ENCODE measurements at places on chromosomes 6 and 20. TPM values are rescaled to one million over a fixed set of nuclear protein-coding genes. Genes with fewer than 3 reads are reported as not detected.

CLIC5 gene
- 134 TPM for total RNA-seq

DNA sequence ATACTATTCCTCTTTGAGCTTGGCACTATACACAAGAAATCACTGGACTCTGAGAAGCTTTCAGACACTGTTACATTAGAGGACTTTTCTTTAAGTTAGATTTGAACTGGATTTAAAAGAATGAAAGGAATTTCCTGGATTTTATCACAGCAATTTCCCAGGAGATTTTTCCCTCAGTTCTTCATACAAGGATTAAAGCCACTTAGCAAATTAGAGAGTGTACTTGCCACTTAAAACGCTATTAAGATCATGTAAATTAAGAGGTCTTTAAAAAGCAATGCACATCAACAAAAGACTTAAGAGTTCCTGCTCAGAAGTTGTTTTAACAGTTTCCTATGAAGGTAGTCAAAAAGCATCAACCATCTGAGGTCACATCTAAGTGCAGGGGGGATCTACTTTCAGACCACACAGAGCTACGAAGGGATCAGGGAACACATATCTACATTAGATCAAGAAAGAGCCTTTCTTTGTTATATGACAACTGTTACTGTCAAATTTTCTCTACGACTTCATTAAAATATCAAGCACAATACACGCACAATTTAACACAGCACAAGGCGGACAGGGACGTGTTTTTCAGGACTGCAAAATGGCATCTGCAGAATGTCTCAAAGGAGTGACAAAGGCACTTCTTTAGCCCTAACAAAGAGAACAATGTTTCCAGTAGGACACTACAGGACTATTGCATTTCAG, 65.8 kb downstream of the EPB41L2 start:
- no peak for DNase-seq
- H3K27ac ChIP-seq = no peak overlapping the region
- H3K27me3 ChIP-seq = no peaks in the 10 kb centered on the region
- peaks cover 25% of the 10 kb centered on the region for H3K4me1 ChIP-seq

GRCh38 chr6:162683135-162683534, 44.4 kb downstream of the PRKN start:
- no peaks in the 10 kb centered on the region for H3K27me3 ChIP-seq
- no peaks in the 10 kb centered on the region for H3K36me3 ChIP-seq
- no peak overlapping the region for H3K27ac ChIP-seq
- no peaks in the 10 kb centered on the region for H3K4me1 ChIP-seq

DNA sequence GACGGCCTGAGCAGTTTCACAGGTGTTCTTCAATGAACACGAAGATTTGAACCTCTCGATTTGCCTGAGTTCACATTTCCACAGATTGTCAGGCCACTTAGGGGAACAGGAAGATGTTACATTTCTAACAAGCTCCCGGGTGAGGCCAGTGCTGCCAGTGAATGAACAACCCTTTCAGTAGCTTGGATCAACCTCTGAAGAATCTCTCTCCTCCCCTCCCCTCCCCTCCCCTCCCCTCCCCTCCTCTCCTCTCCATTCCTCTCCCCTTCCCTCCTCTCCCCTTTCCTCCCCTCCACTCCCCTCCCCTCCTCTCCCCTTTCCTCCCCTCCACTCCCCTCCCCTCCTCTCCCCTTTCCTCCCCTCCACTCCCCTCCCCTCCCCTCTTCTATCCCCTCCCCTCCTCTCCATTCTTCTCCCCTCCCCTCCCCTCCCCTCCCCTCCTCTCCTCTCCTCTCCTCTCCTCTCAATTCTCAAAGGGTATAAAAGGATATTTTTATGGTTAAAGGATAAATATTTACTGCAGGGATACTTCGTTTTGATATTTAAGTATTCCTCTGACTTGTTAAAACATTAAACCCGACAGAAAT, 114.1 kb upstream of the INSM1 start:
- H3K27ac ChIP-seq = no peak overlapping the region
- no peaks in the 10 kb centered on the region for H3K4me1 ChIP-seq
- H3K27me3 ChIP-seq = no peaks in the 10 kb centered on the region
- no peaks in the 10 kb centered on the region for H3K36me3 ChIP-seq

DNA sequence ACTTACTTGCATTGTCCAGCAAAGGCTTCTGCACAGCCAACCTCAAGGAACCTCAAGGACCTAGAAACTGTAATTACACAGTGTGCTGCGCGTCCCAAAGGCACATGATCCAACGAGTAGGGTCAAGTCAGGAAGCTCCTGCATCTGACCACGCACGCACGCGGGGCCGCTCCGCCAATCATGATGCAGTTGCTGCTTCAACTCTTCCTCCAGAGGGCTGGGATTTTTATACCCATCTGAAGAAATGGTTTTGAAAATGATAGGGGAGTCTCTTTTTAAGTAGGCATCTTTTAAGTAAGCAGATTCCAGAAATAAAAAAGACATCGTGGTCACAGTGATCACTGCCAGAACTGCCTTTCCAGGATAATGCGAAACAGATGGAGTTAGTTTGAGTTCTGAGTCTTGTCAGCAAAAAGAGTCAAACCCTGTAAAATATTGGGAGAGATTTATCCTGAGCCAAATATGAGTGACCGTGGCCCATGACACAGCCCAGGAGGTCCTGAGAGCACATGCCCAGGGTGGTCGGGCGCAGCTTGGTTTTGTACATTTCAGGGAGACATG, 34.0 kb downstream of the KIF25 start:
- H3K4me1 ChIP-seq = peaks cover 35% of the 10 kb centered on the region
- peak overlapping the region; percentile 67 for H3K27ac ChIP-seq
- no peaks in the 10 kb centered on the region for H3K36me3 ChIP-seq

MOG gene
- not detected for total RNA-seq

DNA sequence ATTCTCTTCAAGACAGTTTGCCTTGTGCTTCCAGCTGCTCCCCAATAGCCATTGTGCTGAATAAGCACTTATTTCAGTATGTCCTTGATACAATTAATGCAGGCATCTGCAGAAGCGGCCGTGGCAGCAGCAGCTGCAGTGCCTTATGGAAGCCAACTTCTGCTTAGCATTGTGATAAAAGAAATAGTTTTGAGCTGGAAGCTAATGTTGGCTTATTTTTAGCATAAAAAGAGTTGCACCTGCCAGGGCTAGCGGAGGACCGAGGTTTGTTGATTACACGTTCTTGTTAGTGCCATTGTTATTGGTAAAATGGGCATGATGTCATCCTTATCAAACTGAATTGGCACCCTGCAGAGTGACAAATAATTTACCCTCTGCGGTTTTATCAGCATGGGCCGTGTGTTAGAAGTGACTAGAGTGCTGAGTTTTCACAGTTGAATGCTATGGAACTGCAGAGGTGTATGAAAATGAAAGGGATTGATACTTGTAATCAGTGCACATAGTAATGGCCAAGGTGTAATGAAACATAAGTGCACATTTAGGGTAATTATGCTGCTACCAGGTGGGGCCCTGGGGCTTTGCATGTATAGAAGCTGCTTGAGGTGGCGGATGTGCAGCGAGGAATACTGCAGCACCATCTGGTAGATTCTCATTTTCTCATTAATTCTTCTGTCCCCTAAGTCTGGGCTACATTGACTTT, 334.3 kb downstream of the CDKAL1 start:
- H3K4me3 ChIP-seq = no peak overlapping the region
- DNase-seq = no peak
- H3K36me3 ChIP-seq = no peaks in the 10 kb centered on the region
- H3K27ac ChIP-seq = no peak overlapping the region
- no peaks in the 10 kb centered on the region for H3K4me1 ChIP-seq

DNA sequence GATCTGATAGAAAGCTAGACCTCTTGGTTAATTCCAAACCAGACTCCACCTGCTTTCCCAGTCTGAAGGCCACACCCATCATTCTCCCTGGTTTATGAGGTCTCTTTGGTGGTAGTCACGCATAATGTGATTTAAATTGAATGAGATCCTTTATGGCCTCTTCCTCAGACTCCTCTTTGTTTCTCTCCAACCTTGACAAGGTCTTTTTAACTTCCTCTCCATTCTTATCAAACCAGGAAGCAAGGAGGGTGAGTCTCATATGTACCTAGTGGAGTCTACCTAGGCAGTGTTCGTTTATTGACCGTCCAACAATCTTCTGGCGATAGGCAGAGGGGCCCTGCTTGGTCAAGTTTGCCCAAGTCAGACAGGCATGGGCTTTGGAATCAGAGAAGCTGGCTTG, 184.2 kb upstream of the LAMP5 start:
- H3K36me3 ChIP-seq = no peaks in the 10 kb centered on the region
- no peaks in the 10 kb centered on the region for H3K27me3 ChIP-seq

GRCh38 chr6:28751514-28751913, 172.3 kb downstream of the TRIM27 start:
- no peak for DNase-seq
- no peaks in the 10 kb centered on the region for H3K4me1 ChIP-seq
- H3K36me3 ChIP-seq = no peaks in the 10 kb centered on the region

OLIG3 gene
- total RNA-seq = not detected

- H3K4me1 ChIP-seq = peaks cover 12% of the 10 kb centered on the region
- DNase-seq = no peak
- no peak overlapping the region for H3K4me3 ChIP-seq
- no peak overlapping the region for H3K27ac ChIP-seq
- no peaks in the 10 kb centered on the region for H3K27me3 ChIP-seq
Observed at GRCh38 chr20:1312904-1313235, 16.1 kb downstream of the SDCBP2 start.

DNA sequence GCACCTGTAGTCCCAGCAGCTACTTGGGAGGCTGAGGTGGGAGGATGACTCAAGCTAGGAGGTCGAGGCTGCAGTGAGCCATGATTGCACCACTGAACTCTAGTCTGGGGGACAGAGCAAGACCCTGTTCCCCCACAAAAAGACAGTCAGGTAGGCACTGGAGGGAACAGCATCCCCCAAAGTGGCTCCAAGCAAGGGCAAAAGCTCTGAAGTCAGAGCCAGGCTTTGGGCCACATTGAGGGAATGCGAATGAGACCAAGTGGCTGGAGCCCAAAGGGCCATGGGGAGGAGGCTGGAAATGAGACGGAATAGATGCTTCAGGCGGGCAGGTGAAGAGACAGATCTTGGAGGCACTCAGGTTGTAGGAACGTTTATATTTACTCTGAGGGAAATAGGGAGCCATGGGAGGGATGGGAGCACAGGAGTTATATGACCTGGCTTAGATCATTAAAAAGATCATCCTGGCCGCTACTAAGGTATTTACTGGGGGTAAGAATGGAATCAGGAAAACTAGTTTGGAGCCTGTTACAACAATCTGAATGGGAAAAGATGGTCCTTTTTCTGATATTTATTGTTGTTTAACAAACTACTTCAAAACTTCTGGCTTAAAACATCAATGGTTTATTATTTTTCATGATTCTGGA, 229.6 kb upstream of the ZNF217 start:
- H3K27me3 ChIP-seq = no peaks in the 10 kb centered on the region
- H3K36me3 ChIP-seq = no peaks in the 10 kb centered on the region
- H3K4me3 ChIP-seq = no peak overlapping the region
- peaks cover 6% of the 10 kb centered on the region for H3K4me1 ChIP-seq

DNA sequence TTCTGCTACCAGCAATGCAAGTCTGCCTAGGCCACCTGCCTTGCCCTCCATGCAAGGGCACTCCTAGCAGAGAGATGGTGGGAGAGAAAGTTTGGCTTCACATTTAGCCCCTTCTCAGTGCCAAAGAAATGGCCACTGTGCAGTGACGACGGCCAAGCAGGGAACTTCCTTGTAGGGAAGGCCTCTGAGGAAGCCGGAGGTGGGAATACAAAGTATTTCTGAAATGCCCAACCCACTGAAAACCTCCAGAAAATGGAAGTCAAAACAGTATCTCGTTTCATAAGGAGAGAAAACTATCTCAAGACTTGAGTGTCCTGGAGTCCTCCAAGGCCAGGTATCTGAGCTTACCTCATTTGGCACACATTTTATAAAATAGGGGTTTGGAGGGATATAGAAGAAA, 42.7 kb downstream of the JAG1 start:
- H3K27ac ChIP-seq = no peak overlapping the region
- DNase-seq = no peak
- no peaks in the 10 kb centered on the region for H3K27me3 ChIP-seq
- H3K36me3 ChIP-seq = no peaks in the 10 kb centered on the region
- H3K4me3 ChIP-seq = no peak overlapping the region

DNA sequence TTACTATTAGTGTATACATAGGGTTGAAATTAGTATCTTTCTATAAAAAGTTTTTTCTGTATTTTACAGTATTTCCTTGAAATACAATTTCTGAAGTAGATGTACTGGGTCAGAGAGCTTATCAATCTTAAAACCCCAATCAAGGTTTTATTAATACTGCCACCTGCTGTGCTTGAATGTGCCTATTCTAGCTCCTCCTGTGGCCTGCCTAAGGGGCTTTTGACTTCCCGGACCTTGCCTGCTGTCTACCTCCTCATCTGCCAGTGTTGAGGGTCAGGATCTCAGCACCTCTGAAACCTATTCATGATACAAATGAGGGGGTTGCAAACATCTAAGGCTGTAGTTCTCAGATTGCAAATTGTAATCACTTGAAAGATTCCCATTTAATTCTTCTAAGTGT, 9.2 kb downstream of the PACRG start:
- H3K4me3 ChIP-seq = no peak overlapping the region
- no peaks in the 10 kb centered on the region for H3K4me1 ChIP-seq
- no peaks in the 10 kb centered on the region for H3K36me3 ChIP-seq
- no peaks in the 10 kb centered on the region for H3K27me3 ChIP-seq
- H3K27ac ChIP-seq = no peak overlapping the region

GRCh38 chr20:45254383-45255262, at the start of gene SLPI:
Gene SLPI, minus strand, starts transcription at chr20:45254564. Its CDS starts 21 bp downstream, at chr20:45254543.
- no peaks in the 10 kb centered on the region for H3K36me3 ChIP-seq
- H3K27me3 ChIP-seq = no peaks in the 10 kb centered on the region
- DNase-seq = peak; percentile 64
- H3K27ac ChIP-seq = peak within 1 kb of the TSS; percentile 64
- peak within 1 kb of the TSS; percentile 52 for H3K4me3 ChIP-seq

GRCh38 chr20:24634855-24635254, 165.4 kb downstream of the SYNDIG1 start:
- H3K27me3 ChIP-seq = no peaks in the 10 kb centered on the region
- H3K27ac ChIP-seq = no peak overlapping the region
- no peaks in the 10 kb centered on the region for H3K4me1 ChIP-seq
- no peaks in the 10 kb centered on the region for H3K36me3 ChIP-seq
- H3K4me3 ChIP-seq = no peak overlapping the region
- no peak for DNase-seq

DNA sequence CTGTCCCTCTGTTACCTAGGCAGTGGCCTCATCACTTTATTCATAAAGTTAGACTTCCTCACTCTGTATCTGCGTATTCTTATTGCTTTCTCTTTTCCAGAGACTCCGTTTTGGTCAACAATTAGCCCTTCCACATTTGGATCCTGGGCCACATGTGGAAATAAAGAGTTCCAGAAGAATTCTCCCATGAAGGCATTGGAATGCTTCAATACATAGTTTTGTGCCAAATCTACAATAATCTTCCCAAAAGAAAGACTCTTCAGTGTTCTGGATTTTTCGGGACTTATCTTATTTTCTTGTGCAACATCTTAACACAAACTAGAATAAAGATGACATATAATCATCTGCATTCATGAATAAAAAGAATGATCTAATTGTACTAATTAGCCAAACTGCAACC, 187.7 kb upstream of the BMP2 start:
- H3K27ac ChIP-seq = no peak overlapping the region
- H3K4me3 ChIP-seq = no peak overlapping the region
- H3K4me1 ChIP-seq = no peaks in the 10 kb centered on the region
- H3K36me3 ChIP-seq = no peaks in the 10 kb centered on the region
- no peak for DNase-seq

- no peak overlapping the region for H3K27ac ChIP-seq
- DNase-seq = no peak
- H3K4me3 ChIP-seq = no peak overlapping the region
- H3K27me3 ChIP-seq = no peaks in the 10 kb centered on the region
- H3K4me1 ChIP-seq = no peaks in the 10 kb centered on the region
- H3K36me3 ChIP-seq = no peaks in the 10 kb centered on the region
Observed at GRCh38 chr20:9332791-9333479, 181.5 kb upstream of the LAMP5 start.

GRCh38 chr6:32968867-32969684, 682 bp downstream of the BRD2 start:
- peak overlapping the region; percentile 98 for H3K27ac ChIP-seq
- no peaks in the 10 kb centered on the region for H3K27me3 ChIP-seq
- peaks cover 16% of the 10 kb centered on the region for H3K36me3 ChIP-seq
- peak overlapping the region; percentile 96 for H3K4me3 ChIP-seq
- DNase-seq = peak; percentile 75
- peaks cover 16% of the 10 kb centered on the region for H3K4me1 ChIP-seq
